Omental fat pad (tissue), 4 donors: ENCODE measurements at places on chromosomes 6 and 20. TPM values are rescaled to one million over a fixed set of nuclear protein-coding genes. Genes with fewer than 3 reads are reported as not detected.

DNA sequence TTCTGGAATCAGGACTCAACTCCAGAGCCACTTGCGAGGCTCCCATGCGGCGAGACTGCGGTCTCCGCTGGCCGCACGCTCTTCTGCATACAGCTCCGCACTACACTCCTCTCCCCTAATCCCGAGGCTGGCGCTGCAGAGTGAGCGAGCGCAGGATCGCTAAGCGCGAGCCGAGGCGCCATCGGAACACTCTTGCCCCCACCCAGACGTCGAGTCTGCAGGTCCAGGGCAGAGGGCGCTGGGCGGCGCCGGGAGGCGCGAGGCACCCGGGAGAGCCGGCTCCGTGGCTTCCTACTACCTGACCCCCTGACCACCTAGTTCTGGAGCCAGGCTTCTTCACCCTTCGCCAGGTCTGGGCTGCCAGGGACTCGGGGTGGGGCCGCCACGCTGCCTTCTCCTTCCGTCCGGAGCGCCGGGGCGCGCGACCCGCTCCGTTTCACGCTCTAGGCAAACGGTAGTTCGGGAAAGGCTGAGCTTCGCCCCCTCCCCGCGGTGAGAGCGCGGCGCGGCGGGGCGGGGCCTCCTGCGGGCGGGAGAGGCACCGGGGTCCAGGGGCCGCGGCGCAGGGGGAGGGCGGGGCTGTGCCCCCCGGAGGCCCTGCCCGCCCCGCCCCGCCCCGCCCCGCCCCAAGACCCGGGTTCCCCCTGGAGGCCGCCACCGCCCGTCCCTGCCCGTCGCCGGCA, 5.4 kb upstream of the TUBB2A start:
- DNase-seq = no peak

- DNase-seq = no peak
Measured at GRCh38 chr6:33540768-33541167, 39.3 kb downstream of the BAK1 start.

DNA sequence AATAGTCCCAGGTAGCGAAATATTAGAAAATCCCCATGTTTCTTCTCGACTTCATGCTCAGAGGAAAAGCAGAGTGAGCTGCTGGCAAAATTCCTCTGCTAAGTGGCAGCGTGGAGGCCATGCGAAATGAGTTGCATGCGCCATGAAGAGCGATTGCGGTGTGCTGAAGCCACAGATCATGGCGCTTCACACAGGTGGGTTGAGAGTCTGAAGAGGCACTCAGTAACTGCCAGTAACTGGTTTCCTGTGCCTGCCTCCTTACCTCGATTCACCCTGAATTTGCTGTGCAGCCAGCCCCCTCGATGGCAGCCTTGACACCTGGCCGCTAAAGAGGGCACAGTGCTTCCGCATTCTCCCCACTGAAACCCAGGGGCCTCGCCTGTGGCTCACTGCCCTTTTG, 301.5 kb downstream of the NRN1 start:
- DNase-seq = no peak

- DNase-seq = no peak
Measured at GRCh38 chr6:22271081-22271480, 25.8 kb downstream of the PRL start.

- DNase-seq = no peak
Measured at GRCh38 chr6:90368601-90369000, 72.0 kb upstream of the BACH2 start.

DNA sequence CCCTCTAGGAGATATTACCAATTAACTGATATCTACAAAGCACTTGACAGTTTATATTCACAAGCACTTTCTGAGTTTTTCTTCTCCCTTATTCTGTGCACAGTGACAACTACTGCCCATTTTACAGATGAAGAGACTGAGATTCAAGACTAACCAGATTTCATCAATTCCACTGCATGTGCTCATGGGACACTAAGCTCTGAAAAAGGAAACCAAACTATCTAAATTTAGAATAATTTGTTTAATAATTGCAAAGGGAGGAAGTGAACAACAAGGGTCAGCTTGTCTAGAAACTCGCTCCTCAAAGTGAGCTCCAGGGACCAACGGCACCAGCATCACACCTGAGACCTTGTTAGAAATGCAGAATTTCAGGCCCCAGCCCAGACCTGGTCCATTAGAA, 50.8 kb upstream of the MYLIP start:
- DNase-seq = no peak

DNA sequence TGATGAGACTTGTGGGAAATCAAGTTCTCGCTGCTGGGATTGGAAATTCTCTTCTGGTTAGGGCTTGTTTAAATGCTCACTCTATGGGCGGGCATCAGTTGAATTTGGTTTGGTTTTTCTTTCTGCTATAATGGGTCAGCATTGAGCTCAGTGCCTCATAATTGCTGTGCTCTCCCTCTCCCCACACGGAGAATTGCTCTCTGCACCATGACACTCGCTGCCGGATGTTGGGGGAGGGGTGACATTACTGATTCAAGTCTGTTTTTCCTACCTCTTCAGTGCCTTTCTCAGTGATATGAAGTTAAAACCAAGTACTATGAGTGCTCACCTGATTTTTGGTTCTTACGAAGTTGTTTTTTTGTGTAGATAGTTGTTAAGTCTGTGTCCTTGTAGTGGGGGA, 599.6 kb downstream of the EPM2A start:
- no peak for DNase-seq

DNA sequence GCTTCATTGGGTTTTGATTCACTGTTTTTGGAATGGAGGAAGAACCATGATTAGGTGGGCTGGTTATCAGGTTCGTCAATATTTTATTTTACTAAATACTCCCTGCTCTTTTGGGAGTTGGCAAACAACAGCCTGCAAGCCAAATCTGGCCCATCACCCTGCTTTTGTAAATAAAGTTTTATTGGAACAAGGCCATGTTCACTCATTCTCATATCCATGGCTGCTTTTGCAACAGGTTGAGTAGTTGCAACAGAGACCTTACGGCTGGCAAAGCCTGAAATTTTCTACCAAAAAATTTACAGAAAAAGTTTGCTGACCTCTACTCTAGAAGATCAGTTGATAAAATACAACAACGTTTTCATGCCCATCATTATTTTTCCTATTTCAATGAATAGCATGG, 45.1 kb downstream of the SYTL3 start:
- no peak for DNase-seq

DNA sequence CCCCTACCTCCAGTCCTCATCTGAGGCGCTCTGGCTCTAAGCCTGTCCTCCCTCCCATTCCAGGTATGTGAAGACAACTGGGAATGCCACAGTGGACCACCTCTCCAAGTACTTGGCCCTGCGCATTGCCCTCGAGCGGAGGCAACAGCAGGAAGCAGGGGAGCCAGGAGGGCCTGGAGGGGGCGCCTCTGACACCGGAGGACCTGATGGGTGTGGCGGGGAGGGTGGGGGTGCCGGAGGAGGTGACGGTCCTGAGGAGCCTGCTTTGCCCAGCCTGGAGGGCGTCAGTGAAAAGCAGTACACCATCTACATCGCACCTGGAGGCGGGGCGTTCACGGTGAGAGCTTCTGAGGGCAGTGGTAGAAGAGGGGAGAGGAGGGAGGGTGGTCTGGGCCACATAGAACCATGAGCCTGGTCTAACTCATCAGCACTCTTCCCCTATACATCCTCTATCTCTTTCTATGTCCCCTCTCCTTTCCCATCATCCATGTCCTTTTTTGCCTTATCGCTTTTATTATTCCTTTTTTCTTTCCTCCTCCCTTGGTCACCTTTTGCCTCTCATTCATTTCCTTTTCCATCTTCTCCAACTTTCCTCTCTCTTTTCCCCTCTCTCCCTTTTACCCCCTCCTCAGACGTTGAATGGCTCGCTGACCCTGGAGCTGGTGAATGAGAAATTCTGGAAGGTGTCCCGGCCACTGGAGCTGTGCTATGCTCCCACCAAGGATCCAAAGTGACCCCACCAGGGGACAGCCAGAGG, 3.5 kb downstream of the RING1 start:
- DNase-seq = no peak

Gene CFAP61
- not detected for total RNA-seq

Gene PRND
- total RNA-seq = not detected

Gene PACRG
- total RNA-seq = not detected

Gene ZSWIM3
- total RNA-seq = 2.7 TPM

Gene PDE10A
- total RNA-seq = 15.3 TPM

Gene POM121L2
- not detected for total RNA-seq
